ENCODE measurements at places on chromosomes 16 and 17. TPM values are rescaled to one million over a fixed set of nuclear protein-coding genes. Genes with fewer than 3 reads are reported as not detected.

Gene CALB2
- total RNA-seq: 107 TPM

- DNase-seq: peak; percentile 41
These were observed 34.7 kb downstream of the YPEL2 start for GRCh38 chr17:59366040-59366757.

DNA sequence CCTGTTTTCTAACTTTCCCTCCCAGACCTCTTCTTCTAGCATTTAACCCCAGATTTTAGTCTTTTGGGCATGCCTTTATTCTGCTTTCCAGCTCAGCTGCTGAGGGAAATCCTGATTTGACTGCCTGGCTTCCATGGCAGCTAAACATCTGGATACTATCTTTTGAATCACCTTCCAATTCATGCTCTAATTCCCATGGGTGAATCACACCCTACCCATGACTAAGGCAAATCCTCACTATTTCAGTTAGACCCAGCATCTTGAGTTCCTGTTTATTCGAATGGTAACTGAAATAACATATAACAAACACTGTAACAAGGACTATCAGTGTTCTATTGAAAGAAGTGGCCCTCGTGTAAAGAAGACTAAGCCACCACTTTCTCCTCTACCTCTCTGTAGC is 29.8 kb downstream of the CA10 start:
- DNase-seq: no peak

- no peak for DNase-seq
These were observed 90.9 kb downstream of the RBFOX1 start for GRCh38 chr16:7423434-7424044.

- peak; percentile 91 for DNase-seq
These were observed at the start of gene SEZ6L2 for GRCh38 chr16:29899516-29900101. TSS of gene SEZ6L2 (minus strand) at chr16:29899550. CDS start at chr16:29899019, 531 bp downstream.

Data from PC-9 (cell line).